ENCODE measurements at places on chromosomes 4 and X. TPM values are rescaled to one million over a fixed set of nuclear protein-coding genes. Genes with fewer than 3 reads are reported as not detected.

- DNase-seq, result no peak
Measured at GRCh38 chrX:131944936-131945902, 77.9 kb upstream of the STK26 start.

GRCh38 chr4:138327338-138327737, 85.2 kb upstream of the SLC7A11 start:
- no peak for DNase-seq

DNA sequence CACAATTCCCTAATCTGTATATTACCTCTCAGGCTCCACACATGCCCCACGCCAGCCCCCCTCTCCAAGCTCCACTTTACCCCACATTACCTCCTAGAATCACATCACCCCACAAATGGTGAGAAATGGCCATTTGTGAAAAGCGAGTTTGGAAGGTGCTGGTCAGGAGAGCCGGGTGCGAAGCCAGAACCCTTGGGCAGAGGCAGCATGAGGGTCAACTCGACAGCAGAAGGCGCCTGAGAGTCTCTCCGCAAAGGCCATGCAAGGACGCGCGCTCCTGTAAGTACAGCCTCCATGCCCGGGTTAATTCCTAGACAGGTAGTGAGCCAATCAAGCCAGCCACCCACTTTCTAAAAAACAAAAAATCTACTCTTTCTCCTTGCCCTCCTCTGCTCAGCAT, 42.4 kb downstream of the RHOXF2 start:
- no peak for DNase-seq

GRCh38 chrX:45591650-45592049, 391.0 kb upstream of the DIPK2B start:
- no peak for DNase-seq

DNA sequence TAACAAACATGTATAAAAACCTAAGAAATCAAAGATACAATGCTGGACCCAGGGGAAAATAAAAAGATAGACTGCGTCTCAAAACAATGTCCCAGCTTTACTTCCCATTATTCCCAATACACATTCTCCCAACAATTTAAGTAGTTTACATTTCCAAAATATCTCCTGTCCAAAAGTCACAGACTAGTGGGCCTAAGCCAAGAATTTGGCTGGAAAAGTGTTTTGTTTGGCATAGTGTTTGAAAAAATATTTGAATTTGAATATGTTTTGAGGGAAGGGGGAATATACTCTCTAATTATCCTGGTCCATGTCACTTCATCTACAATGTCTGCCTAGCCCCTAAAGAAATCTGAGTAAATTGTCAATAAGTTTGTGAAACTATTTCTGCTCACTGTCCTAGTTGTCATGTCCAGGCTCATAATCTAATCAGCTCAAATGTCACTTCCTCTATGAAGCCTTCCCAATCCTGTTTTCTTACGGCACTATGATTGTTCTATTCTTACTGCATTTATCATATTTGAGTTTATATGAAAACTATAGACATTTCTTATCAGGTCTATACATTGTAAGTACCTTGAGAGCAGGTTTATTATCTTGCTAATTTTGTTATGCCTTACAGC, 74.4 kb downstream of the SEC24D start:
- no peak for DNase-seq

GRCh38 chr4:108053251-108053711, 63.6 kb downstream of the HADH start:
- no peak for DNase-seq

DNA sequence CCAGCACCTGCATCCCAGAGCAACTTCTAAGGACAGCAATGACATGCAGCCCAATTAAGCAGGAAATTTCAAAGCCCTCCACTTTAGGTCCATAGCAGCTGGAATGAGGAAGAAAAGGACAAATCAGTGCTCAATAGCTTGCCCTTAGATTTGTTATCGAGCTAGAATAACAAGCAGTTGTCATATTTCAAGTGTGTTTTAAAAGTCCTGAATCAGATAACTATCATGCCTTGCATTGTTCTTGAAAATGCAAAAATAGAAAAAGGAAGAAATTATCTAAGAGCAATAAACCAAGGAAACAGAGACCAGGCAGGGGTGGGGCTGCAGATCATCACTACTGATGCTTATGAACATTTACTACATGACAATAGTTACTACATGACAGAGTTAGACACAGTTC, 43.9 kb upstream of the KLF3 start:
- no peak for DNase-seq

Gene FAM236D
- total RNA-seq, result not detected

Gene CFI
- total RNA-seq, result 52.5 TPM

Gene RAB9A
- total RNA-seq, result 28.7 TPM
